Stimulated activated CD4-positive, alpha-beta T cell treated with anti-CD3 and anti-CD28 coated beads, TNF-alpha, amount 100 ng/mL, for 24 hours (primary cell): ENCODE measurements at places on chromosomes 1 and 21.

- DNase-seq = no peak
Measured at GRCh38 chr1:182652933-182653332, 31.5 kb downstream of the RGS8 start.

DNA sequence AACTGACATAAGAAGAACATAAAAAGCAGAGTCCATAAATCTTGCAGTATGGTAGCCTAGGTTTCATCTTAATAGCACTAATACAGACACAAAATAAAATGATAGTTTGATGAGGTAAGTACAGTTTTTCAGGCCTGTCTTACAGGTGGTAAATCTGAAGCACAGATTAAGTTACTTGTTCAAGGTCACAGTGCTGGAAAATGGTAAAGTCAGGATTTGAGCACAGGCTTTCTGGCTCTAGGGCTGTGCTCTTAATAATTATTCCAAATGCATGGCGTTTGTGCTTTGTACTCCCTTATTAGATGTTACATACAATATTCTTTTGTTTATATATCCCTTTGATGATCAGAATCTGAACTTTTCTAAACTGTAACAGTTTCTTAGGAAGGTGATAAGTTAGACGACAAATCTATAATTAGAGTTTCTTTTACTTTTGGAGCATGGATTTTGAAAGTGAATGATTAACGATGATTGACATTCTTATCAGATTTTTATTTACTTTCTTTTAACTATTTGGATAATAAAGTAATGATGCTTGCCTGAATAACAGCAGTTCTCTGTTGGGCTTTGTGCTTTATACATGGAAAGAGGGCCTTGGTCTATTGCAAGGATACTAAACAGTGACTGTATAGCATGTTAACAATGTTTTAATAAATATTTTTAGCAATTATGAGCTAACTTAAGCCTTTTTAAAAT, 101.5 kb upstream of the CACYBP start:
- DNase-seq = no peak

DNA sequence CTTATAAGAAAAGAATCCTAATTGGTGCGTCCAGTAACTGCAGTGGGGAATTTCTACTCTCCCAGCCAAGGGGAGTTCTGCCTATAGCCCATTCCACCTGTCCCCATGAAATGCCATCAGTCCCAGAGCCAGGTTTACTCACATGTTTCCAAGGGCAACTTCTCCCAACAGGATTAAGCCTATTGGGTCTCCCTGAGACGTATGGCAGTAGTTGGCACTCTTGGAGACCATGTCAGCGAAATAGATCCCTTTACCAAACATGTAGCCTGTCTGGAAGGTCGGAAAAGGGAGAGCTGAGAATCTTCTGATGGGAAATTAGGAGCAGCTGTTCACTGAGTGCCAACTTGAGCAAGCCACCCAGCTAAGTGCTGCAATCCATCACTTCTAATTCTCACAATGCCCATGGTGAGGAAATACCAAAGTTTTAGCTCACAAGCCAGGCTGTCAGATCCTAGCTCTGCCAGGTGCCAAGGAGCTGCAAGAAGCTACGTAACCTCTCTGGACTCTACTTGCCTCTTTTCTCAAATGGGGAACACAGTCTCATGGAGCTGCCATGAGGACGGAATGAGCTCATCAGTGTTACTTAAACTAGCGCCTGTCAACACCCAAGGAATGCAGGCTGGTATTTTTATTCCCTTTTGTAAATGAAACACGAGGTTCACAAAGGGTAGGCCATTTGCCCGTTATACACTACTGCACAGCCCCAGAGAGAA, 43.9 kb downstream of the PARP1 start:
- DNase-seq = no peak

- DNase-seq = no peak
Measured at GRCh38 chr1:169892927-169893644, 610 bp downstream of the SCYL3 start.

DNA sequence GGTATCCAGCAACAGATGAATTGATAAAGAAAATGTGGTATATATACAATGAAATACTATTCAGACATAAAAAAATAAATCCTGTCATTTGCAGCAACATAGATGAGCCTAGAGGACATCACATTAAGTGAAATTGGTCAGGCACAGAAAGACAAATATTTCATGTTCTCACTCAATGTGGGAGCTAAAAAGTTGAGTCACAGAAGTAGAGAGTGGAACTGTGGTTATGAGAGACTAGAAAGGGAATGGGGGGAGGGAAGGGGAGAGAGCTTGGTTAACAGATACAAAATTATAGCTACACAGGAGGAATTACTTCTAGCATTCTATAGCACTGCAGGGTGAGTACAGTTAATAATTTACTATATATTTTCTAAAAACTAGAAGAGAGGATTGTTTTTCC, 37.1 kb upstream of the SERPINC1 start:
- DNase-seq = no peak

- no peak for DNase-seq
Measured at GRCh38 chr1:157238585-157238984, 100.4 kb upstream of the ETV3 start.

GRCh38 chr1:27122652-27123051, 32.3 kb downstream of the SLC9A1 start:
- DNase-seq = no peak

GRCh38 chr1:118963456-118964430, 24.4 kb downstream of the TBX15 start:
- DNase-seq = no peak

DNA sequence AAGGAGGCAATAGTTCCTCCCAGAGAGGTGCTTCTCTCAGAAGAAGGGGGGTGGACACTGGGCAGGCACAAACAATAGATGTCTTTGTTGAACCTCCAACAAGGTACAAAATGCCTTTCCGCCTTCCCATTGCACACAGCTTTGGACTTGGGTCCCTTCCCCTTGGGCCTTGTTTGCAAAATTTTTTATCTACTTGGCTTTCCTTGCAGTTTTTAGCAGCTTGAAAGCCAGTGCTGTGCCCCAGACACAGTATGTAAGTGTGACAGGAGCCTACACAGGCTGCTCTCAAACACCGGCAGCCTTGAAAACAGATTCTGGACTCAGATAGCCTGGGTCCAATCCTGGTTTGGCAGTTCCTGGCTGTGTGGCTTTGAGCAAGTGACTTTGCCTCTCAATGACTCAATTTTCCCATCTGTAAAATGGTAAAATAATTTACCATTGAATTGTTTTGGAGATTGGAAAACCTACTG, 43.0 kb downstream of the ELAPOR1 start:
- no peak for DNase-seq

DNA sequence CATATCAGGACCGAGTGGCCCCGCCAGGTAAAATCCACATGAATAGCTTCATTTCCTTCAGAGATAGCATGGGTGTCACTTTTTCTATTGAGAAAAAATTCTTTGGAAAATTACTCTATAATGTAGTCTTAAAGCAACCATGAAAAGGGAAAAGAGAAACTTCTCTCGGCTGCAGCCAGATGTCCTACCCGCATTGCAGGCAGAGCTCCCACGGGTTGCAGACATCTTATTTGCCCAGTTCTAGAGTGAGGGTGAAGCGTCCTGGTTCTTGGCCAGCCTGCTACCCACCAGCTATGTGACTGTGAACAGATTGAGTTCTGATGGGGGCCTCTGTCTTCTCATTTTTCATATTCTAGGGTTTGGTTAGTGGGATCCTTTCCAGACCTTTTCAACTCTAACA, 5.0 kb downstream of the ATP1B1 start:
- DNase-seq = no peak

DNA sequence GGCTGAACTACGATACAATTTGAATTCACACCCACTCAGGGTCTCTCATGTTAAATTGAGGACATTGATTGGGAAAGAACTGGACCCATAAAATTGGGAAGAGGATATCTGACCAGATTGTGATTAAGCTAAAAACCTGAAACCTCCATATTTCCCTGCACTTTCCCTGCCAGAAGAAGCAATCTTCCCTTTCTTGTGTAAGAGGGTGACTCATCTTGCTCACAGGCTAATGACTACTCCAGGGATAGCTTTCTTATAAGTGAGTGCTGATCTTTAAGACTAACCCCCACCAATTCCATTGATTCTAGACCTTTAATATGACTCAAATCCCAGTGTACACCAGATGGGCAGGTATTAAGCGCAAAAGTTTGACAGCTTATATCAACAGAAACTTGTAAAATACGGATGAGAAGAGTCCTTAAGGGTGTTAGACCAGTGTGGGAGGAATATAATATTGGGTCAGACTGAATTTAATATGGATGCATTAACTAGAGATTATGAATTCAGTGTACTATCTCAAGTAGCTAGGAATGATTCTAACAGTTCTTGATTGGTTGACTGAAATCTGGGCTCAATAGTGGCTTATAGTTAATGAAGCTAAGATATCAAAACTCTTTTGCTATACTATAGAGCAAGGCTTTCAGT, 12.1 kb upstream of the SGIP1 start:
- DNase-seq = no peak

GRCh38 chr1:228792601-228793000, 57.3 kb downstream of the RHOU start:
- DNase-seq = no peak

DNA sequence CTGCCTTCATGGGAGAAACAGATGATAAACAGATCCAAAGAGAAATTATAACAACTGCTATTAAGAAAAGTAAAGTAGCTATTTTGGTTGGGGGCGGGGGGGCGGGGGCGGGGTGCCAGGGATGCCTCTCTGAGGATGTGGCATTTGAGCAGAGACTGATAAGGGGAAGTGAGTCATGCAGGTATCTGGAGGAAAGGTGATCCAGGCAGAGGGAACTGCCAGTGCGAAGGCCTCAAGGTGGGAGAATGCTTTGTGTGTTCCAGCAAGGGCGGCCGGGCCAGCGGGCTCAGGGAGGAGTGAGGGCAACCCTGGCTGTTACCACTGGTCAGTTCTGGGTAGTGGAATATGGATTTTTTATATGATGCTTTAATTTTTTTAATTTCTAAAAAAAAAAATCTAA, 7.0 kb upstream of the TNFRSF1B start:
- no peak for DNase-seq

DNA sequence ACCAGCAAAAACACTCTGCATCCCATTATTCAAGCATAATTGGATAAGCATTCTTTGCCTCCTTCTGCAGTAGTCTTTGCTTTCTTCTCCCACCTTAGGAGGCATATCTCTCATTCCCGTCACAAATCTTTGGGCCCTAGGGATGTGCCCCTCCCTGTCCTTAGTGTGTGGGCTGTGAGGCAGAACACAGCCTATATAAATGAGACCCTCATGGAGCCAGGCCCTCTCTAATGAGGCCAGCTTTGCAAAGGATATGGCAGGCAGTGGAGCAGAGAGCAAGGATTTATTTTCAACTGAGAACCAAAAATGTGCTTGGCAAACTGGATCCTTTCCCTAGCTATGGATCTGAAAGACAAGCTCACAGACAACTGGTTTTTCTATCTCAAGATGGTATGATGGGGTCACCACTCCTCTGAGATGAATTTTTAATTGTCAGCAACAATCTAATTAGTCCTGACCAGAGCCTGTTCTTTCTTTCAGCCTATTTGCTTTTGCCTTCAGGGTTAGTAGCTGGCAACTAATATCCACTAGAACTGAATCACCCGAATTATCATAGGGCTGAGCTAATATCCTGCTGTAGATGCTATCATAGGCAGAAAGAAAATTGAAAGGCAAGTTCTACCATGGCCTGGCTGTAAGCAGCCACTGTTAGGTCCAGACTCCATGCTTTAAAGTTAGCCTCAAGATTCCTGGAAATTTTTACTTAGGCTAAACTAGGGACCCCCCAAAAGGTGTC, 134.2 kb downstream of the SYT2 start:
- DNase-seq = no peak
